ENCODE measurements at places on chromosomes 1 and 21. TPM values are rescaled to one million over a fixed set of nuclear protein-coding genes. Genes with fewer than 3 reads are reported as not detected.

MRPL37 gene
- polyA plus RNA-seq = 61.5 TPM

- no peak for DNase-seq
These were observed 89.2 kb downstream of the ADSS2 start for GRCh38 chr1:244362476-244362875.

NEXN gene
- polyA plus RNA-seq = 288 TPM

GRCh38 chr1:153790313-153790965, 15.2 kb downstream of the SLC27A3 start:
- DNase-seq = peak; percentile 59

- DNase-seq = no peak
These were observed 18.4 kb downstream of the LORICRIN start for GRCh38 chr1:153277852-153278251.

KCNJ6 gene
- polyA plus RNA-seq = 2.1 TPM

- DNase-seq = no peak
These were observed 15.1 kb downstream of the THEMIS2 start for GRCh38 chr1:27887215-27888021.

DNA sequence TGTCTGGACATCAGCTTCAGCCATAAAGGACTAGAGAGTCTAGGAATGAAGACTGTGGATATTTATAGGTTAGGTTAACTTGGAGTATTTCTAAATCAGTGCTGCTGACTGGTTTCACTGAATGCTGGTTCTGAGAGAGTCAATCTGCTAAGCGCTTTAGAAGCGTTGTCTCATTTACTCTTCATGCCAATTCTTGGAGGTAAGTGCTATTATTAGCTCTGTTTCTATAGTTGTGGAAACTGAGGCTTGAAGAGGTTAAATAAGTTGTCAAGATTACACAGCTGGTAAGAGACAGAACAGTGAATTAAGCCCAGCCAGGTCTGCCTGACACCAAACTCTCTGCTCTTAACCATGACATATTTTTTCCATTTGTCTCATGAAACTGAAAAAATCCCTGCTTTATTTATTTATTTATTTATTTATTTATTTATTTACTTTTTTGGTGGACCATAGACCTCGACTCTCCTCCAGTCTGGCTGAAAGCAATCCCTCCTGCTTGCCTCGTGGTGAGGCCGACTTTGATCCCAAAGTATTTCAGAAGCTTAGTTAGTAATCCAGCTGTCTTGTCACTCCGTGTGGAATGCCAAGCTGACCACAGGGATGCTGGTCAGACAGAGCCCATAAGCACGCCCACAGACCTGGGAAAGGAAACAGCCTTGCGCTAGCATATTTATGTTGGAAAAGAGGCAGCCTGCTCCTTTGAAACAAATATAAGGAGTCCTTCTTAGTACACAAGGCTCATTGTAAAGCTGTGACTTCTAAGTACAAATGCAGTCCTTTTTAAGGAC, 16.9 kb downstream of the NTMT2 start:
- DNase-seq = no peak

GRCh38 chr1:235069577-235070563, 58.8 kb downstream of the TOMM20 start:
- no peak for DNase-seq

TNFRSF25 gene
- polyA plus RNA-seq = 10.4 TPM

- no peak for DNase-seq
These were observed 151.1 kb upstream of the DPT start for GRCh38 chr1:168879896-168880734.

- DNase-seq = no peak
These were observed 30.1 kb upstream of the TGFBR3 start for GRCh38 chr1:91916046-91916445.

CAPN2 gene
- polyA plus RNA-seq = 91.7 TPM

DNA sequence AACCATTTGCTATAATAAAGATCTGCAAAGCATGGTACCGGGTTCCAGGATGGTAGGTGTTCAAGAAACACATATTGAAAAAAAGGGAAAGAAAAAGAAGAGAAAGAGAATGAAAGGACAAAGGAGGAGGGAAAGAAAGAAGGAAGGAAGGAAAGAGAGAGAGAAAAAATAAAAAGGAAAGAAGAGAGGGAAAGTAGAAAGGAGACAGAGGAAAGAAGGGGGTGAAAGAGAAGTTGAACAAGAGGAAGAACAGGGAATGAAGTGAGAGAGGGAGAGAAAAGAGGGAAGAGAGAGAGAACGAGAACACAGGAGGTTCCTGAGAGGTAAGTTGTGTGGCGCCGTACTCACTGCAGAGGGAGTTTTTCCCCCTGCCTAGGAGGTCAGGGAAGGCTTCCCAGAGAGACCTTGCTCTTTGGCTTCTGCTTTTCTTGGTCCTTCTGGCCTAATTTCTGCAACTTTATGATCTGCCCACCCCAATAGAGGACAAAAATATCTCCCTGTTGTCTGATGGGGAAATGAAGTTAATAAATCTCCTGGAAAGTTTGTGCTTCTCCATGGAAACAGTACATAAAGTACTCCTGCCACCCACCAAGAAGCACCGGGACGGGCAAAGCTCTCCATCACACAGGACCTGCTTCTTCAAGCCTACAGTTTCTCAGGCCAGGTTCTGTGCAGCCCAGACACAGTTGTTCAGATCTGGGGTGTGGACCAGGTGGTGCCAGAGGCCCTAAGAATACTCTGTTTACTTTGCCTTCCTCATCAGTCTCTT, 124.8 kb downstream of the ROR1 start:
- DNase-seq = no peak

DNA sequence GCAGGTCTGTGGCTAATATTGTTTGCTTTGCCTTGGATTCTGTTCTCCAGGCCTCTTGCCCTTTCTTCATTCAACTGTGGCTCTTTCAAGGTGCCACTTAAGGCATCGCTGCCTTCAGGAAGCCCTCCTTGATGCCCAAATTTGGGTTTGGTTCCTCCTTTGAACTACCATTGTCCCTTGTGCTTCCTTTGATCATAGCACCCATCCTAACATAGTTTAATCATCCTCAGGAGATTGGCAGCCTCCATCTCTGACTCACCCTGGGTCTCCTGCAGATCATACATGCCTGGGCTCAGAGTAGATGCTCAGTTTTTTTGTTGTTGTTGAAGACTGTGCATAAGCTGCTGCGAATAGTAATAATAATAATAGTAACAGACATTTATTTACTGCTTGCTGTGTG, 54.4 kb upstream of the ACOT11 start:
- DNase-seq = no peak

Measured in forelimb muscle (tissue), 1 donor.